ENCODE measurements at places on chromosomes 3 and 15.

DNA sequence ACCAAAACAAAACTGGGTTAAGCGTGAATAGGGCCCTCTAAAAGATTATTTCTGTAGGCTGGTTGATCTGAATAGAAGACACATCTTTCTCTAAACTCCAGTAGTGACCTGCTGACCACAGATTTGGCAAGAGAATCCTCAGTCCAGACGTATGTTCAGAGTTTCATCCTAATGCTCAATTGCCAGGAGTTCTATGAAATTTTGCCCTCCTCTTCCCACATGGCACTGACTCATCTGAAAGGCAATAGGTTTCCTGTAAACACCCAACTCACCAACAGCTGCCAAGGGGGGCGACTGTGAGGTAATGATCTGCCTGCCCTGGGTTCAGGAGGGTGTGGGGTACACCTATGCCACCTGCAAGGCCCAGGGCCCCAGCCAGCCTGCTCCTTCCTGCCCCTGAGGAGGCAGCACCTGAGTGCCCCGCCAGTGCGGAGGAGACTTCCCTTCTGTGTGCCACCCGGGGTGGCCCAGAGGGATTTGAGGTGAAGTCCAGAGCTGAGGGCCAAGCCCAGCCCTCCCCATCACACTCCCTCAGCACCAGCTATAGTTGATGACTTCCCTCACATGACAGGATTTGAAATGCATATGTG, 8.4 kb upstream of the PLA2G4D start:
- no peak for DNase-seq

- no peak for DNase-seq
Measured at GRCh38 chr3:127050733-127051132, 67.8 kb downstream of the PLXNA1 start.

GRCh38 chr3:100001526-100002270, 112.6 kb downstream of the FILIP1L start:
- DNase-seq, result no peak

- no peak for DNase-seq
Measured at GRCh38 chr15:85743392-85744055, 51.2 kb downstream of the KLHL25 start.

GRCh38 chr15:57751177-57751800, 44.8 kb downstream of the POLR2M start:
- peak; percentile 30 for DNase-seq

GRCh38 chr15:60074181-60074885, 70.2 kb downstream of the FOXB1 start:
- no peak for DNase-seq

DNA sequence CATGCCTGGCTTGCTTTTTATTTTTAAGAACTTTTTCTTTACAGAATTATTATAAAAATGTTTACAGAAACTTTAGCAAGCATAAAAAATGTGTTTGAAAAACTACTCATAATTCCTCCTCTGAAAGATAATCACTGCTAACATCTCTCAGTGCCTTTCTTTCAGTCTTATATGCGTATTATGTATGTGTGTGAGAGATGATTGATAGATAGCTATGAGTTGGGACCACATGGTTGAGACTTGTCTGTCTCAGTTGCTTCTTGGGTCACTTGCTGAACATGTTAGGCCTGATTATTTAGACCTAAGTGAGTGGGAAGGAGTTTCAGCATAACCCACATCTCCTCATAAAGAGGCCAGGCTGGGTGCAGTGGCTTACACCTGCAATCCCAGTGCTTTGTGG, 11.1 kb downstream of the MAP6D1 start:
- no peak for DNase-seq

DNA sequence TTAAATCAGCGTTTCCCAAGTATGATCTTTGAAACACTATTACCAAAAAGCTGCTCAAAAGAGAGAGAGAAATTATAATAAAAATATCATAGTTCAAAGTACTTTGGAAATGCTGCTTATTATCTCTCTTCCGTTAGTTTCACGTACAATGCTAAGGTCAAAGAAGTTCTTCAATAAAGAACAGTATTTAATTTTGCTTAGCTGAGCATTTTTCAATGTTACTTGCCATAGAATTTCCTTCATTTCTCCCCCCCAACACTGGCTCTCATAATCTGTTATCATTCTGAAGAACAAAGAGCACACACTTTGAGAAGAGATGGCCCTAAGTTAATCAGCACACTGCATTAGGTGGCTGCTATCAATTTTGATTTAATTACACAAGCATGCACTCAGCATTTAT, 840.8 kb upstream of the CFAP20DC start:
- DNase-seq, result no peak
